Anterior cingulate cortex (tissue), 58 donors: ENCODE measurements at places on chromosomes 13 and 19.

- DNase-seq = no peak
These were observed 73.3 kb downstream of the ALOX5AP start for GRCh38 chr13:30808600-30808999.

GRCh38 chr19:38234615-38235014 is 10.6 kb upstream of the DPF1 start:
- DNase-seq = no peak

- DNase-seq = peak; percentile 73
These were observed 928 bp upstream of the PNPLA6 start for GRCh38 chr19:7534531-7535046.

- DNase-seq = no peak
These were observed 1131.1 kb downstream of the PCDH9 start for GRCh38 chr13:66098931-66099628.

GRCh38 chr13:98144801-98145350 is 2.0 kb downstream of the FARP1 start:
- DNase-seq = no peak

DNA sequence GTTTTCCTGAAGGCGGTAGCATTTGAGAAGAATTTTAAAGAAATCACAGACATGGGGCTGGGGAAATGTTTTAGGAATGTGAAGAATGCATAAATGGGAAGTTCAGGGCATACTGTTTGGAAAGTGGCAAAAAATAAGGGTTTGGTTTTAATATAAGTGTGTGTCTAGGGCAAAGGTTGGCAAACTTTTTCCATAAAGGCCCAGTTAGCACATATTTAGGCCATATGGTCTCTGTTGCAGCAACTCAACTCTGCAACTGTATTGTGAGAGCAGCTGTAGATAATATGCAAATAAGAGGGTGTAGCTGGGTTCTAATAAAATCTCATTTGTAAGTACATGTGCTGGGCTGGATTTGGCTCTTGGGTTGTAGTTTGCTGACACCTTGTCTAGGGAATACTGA is 521.9 kb downstream of the DIAPH3 start:
- no peak for DNase-seq

DNA sequence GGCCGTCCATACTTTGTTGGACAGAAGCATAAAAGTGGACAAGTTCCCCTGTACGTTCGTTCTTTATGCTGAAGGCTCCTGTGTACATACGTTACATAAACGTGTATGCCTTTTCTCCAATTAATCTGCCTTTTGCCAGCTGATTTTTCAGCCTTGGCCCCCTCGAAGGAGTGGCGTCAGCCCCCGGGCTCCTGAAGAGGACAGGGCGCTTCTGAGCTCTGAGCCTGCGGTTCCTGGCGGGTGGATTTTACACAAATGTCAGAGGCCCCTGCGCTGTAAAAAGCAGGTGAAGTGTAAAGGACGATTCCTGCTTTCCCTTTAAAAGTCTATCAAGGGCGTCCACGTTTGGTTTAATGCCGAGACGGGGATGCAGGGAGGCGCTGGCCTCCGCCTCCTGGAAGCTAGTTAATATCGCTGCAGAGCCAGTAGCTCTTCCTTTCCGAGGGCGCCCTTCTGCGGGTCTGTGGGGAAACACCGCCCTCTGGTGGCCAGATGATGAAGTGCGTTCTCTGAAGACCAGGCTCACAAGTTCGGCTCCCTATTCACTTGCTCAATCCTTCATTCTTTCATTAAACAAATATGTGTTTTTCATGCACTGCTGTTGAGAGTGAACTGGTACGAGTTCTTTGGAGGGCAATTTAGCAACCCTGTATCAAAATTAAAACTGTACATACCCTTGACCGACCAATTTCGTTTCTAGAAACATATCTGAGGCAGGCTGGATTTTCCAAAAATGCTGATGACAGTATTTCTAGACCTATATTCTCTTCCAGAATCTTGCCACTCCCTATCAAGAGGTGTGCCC is 62.0 kb downstream of the GPR12 start:
- peak; percentile 67 for DNase-seq

GRCh38 chr19:35642312-35642711 is 767 bp downstream of the ETV2 start:
- no peak for DNase-seq

- DNase-seq = no peak
These were observed 33.6 kb upstream of the EDNRB start for GRCh38 chr13:77952276-77952675.

DNA sequence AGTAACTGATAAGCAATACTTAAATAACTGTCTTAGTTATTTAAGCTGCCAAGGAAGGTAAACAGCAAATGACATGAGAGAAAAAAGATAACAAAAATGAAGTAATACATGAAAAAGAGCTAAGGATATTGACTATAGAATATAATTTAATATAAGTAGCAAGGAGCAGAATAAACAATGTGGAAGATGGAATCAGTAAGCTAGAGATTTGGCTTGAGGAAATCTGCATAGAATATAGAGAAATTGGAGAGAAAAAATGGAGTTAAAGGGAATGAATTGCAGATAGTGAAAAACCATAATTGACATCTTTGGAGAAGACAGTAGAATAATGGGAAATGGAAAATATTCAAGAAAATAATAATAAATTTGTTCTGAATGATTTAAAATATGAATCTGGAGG is 127.1 kb downstream of the PDS5B start:
- DNase-seq = no peak

DNA sequence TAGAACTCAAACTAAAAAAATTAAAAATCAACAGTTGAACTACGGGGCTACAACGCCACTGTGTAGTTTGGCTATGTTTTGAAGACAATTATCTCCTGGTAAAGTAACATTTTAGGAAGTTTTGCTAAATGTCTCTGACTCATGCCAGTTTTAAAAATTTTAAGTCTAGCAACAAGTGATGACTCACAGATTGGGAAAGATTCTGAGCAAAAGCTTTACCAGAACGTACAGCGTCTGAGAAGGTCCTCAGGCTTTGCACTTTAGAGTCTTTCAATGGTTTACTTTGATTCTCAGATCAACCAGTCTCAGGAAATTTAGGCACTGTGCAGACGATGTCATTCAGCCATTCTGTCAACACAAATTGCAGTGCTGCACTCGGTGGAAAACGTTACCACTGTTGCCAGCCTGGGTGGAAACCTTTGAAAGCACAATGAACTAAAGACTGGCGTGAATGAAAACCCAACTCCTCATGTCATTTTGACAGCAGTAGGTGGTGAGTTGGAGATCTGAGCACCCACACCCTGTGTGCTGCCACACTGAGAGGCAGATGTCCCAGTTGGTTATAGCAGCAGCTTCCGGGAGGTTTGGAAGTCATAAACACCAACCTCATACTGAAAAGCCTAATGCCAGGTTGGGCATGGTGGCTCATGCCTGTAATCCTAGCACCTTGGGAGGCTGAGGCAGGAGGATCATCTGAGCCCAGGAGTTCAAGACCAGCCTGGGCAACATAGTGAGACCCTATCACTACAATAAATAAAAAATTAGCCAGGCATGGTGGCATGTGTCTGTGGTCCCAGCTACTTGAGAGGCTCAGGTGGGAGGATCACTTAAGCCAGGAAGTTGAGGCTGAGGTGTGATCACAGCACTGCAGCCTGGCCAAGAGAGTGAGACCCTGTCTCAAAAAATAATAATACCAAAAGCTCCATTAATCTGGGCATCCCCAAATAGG is 6.3 kb upstream of the WTIP start:
- DNase-seq = peak; percentile 35

DNA sequence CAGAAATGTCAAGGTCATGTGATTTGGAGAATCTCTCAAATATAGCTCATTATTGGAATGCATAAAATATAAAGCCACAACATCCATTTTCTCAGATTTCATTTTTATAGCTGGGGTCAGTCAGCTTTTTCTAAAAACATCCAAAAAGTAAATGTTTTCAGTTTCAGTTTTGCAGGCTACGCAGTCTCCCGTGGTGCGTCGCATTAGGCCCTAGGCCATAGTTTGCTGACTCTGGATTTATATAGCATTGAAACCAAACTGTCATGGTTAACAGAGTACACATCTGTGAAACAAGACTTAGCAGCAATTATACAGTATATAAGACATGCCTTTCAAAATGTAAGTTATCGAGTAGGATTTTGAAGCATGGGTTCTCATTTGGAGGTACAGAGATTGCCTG is 140.0 kb downstream of the IRS2 start:
- DNase-seq = no peak

GRCh38 chr13:29907670-29908069 is 57.3 kb upstream of the UBL3 start:
- no peak for DNase-seq

DNA sequence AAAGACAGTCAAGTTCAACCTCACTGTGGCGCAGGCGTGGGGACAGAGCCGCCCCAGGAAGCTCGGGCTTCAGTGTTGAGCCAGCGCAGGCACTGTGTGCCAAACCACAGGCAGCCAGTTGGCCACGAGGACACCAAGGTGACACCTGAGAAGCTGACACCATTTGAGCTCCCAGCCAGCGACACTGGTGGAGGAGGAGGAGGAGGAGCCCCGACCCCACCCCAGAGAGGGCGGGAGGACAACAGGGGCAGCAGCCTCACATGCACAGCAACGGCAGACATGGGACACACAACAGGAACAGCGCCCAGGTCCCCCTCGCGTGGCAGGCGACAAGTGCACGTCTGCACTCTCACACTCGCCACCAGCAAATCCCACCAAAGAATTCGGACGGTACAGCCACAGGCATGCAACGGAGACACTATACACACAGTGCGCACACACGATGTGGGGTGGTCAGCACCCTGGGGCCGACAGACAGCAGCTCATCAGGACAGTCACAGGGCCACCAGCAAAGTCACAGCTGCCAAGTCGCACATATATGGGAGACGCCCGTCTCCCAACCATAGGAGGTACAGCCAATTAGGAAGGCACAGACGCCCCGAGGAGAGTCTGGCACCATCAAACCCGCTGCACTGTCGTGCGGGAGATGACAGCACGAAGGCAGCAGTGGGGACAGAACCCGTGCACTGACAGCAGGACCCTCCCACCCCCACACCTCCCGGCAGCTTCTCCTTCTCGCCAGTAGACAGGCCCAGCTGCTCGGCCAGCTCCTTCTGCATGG is 3.4 kb downstream of the EIF3G start:
- DNase-seq = no peak

DNA sequence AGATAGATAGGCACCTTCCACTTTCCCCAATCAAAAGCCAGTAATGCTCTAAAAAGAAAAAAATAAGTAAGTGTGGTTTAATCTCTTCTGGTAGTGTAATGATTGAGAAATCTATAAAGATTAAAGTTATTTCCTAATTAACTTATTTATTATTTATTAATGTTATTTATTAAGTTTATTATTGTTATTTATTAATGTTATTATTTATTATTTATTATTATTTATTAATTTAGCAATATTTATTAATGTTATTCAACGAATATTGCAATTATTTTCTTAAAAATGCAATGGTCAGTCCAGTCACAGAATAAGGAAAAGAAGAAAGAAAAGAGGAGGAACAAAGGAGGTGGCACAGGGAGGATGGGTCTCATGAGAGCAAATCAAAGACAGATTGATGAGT is 100.7 kb downstream of the FREM2 start:
- no peak for DNase-seq

DNA sequence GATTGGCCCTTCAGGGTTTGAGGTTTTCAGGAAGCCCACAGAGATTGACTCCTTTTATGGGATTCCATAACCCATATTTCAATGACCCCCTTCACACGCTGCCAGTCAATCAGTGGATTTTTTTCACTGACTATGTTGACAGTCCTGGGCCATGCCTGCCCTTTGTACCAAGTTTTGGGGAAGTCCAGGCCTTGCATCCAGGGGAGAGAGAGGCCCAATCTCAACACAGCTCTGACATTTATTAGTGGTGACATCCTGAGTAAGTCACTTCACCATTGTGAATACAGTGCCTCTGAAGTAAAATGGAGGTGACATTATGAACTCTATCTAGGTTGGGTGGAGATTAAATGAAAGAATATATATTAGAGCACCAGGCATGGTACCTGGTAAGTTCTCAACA is 181.1 kb downstream of the NUFIP1 start:
- DNase-seq = no peak

GRCh38 chr19:28322491-28322890 is 890.5 kb downstream of the UQCRFS1 start:
- DNase-seq = no peak

DNA sequence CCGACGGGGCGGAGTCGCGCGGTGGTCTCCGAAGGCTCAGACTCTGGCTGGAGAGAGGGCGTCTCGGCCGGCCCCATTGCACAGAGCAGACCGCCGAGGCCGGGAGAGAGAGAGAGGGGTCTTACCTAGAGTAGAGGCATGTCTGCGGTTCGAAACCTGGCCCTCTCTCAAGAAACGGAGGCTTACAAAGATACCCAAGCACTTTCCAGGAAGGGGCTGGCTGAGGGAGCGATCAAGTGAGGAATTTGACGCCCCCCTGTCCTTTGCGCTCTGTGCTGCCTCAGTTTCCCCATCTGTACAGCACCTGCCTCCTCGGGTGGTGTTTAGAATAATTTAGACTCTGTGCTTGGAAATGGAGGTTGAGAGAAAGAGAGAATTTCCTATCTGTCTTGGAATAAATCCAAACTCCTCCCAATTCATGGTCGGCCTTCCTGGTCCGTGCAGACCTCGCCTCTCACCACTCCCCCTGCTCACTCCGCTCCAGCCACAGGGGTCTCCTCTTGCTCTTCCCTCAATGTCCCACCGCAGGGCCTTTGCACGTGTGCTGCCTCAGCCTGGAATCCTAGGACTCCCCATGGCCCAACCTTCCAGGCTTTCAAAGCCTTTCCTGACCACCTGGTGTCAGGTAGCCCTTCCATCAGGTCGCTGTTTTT is 658 bp upstream of the ISOC2 start:
- no peak for DNase-seq

- no peak for DNase-seq
These were observed 36.2 kb downstream of the PCDH9 start for GRCh38 chr13:67193979-67194378.

- no peak for DNase-seq
These were observed 659.9 kb upstream of the KLF12 start for GRCh38 chr13:74794147-74794546.
